Esophagus squamous epithelium (tissue), 5 donors: ENCODE measurements at places on chromosomes 2 and 18. TPM values are rescaled to one million over a fixed set of nuclear protein-coding genes. Genes with fewer than 3 reads are reported as not detected.

DNA sequence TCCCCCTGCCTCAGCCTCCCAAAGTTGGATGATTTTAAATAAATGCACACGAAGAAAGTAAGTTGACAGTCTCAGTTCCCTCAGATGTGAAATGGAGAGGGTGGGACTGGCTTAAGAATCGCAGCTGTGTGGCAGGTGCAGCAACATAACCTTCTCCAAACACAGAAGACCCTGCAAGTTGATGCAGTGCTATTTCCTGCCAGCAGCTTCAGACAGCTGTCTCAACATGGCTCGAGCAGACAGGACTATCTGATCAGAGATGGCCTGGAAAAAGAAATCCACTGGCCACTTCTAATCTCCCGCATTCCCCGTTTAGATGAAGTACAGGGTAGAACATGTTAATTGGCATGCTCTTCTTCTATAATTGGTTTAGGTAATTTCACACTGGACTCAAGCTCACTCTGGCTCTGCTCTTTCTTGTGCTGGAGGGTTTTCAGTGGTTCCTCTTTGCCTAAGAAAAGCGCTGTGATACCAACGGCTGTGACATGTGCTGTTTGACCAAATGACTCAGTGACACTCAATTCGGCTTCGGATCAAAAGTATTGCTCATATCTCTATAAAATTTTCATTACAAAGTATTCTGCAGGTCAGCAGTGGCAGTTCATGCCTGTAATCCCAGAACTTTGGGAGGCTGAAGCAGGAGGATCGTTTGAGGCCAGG, 40.2 kb downstream of the MYOM1 start:
- H3K36me3 ChIP-seq, result no peaks in the 10 kb centered on the region
- DNase-seq, result no peak
- H3K27me3 ChIP-seq, result no peaks in the 10 kb centered on the region

The C2orf78 gene
- not detected for total RNA-seq

DNA sequence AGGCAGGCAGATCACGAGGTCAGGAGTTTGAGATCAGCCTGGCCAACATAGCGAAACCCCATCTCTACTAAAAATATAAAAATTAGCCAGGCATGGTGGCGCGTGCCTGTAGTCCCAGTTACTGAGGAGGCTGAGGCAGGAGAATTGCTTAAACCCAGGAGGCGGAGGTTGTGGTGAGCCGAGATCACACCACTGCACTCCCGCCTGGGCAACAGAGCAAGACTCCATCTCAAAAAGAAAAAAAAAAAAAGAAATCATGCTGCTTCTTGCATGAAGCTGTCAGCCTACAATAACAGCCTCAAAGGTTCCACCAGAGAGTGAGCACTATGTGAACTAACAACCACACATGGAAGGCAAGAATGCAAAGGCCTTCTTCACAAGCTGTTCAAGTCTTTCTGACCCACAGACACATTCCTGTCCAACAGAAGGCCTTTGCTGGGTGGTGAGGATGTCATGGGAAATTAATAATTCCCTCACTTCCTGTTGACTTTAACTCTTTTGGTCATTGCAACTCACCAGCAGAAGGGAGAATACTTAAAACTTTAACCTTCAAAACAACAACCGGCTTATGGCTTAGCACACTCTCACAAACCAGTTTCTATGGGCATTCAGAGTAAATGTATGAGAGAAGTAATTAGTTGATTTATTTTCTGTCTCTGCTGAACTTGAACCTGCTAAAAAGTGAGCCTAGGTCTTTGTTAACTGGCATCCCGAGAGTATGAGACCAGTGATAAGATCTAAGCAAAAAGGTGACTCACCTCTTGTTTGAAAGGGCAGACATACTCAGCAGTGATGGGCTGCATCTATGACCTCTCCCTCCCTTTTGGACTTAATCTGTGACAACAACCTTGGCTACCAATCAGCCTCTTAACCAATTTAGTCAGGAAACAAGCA, 11.8 kb downstream of the PLEKHM3 start:
- DNase-seq, result no peak
- no peak overlapping the region for H3K27ac ChIP-seq
- H3K4me3 ChIP-seq, result no peak overlapping the region

The CREG2 gene
- 0.38 TPM for total RNA-seq

DNA sequence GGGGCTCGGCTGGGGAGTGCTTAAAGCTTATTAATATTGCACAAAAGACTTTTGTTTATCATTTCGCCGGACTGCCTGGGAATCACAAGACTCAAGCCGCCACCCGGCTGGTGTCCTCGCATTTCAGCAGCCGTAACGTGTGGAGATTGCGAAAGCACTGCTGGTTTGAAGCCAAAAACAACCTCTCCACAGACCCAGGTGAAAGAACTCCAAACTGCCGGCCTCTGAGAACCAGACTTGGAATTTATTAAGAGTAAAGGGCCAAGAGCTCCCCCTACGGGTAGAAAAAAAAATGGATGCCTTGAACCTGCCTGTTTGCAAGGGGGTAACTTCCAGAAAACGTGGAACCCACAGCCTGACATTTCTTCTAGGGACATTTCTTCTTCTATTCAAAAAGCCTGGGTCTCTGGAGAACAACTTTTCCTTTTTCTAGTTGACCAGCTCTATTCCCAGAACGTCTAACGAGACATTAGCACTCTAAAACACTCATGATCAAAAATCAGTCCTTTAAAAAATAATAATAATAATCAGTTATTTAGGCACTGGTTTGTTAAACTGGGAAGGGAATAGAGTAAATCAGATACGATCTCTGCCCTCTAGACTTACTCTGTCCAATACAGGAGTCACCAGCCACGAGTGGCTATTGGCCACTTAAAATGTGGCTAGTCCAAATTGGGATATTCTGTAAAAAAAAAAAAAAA, 216.3 kb downstream of the C1D start:
- peak overlapping the region; percentile 11 for H3K27ac ChIP-seq
- peaks cover 11% of the 10 kb centered on the region for H3K4me1 ChIP-seq
- no peaks in the 10 kb centered on the region for H3K36me3 ChIP-seq
